ENCODE measurements at places on chromosomes 5 and 9.

DNA sequence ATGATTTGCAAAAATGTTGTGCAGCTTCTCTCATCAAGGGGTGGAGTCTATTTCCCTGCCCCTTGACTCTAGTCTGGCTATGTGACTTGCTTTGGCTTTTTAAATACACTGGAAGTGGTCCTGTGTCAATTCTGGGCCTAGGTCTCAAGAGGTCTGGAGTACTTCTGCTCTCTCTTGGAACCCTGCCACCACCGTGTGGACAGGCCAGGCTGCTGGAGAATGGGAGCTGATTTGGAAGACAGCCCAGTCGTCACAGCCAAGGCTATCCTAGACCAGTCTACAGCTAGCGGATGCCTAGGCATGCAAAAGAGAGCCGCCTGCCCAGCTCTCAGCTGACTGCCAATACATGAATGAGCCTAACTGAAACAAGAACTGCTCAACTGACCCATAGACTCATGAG lies 56.7 kb upstream of the CLINT1 start:
- no peak for DNase-seq

DNA sequence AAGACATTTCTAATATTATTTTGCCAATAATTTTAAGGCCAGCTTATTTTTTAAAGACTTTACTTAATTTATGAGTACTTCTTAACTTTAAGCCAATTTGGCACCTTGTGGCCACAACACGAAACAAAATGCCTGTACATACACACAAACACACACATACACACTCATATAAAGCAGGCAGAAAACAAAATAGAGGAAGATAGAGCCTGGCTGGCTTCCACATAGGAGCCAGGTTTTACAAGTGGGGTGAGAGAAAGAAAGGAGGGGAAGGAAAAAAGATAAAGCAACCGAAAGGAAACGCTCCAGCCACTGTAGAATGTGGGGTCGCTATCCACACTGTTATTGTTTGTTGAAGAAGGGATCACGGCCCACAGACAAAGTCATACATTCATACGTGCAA lies 10.4 kb downstream of the GMCL2 start:
- no peak for DNase-seq

- no peak for DNase-seq
Measured at GRCh38 chr5:111472579-111472978, 39.8 kb downstream of the STARD4 start.

DNA sequence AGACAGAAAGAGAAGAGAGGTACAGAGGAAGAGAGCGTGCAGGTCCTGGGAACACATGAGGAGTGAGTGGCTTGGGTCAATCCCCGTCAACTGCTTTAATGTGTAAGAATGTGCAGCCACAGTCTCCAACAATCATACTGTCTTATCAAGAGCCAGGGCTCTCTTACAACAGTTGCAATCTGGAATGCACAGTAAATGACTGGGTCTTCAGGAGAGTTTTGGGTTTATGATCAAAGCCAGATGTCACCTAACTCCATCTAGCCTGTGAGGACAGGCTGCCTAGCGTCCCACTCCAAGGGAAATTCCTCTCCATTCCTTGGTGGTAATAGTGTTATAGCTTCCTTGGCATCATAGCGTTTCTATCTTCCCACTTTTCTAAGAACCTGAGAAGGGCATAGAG lies 75.0 kb upstream of the TRIO start:
- DNase-seq, result no peak

GRCh38 chr9:137272241-137273094 lies 5.1 kb upstream of the TOR4A start:
- DNase-seq, result no peak

GRCh38 chr9:120893611-120894307 lies 16.8 kb upstream of the PHF19 start:
- no peak for DNase-seq

DNA sequence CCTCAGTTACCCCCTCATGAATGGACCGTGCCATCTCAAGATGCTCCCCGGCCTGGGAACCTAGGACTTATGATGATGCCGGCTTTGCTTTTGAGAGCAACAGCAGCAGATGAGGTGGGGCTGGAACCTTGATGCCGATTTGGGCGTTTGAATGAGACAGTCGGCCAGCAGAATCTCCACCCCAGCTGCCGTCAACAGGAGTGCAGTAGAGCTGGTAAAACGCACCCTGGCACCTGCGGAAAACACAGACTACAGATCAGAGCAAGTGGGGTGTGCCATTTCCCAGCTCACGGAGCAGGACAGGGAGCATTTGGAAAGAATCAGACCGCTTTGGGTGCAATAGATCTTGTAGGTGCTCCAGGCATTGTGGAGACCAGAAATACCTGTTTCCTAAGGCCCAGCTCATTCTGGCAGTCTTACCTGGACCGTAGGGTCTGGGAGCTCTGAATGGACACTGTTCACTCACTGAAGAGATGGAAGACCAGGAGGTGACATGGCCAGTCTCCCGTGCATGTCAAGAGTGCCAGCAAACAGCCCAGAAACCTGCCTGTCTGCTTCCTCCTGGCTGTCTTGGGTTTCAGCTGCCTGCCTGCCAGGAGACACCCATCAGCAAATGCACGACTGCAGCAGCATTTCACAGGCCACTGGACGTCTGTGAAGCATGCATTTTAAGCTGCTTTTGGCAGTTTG lies 317.7 kb upstream of the IRX4 start:
- DNase-seq, result no peak

DNA sequence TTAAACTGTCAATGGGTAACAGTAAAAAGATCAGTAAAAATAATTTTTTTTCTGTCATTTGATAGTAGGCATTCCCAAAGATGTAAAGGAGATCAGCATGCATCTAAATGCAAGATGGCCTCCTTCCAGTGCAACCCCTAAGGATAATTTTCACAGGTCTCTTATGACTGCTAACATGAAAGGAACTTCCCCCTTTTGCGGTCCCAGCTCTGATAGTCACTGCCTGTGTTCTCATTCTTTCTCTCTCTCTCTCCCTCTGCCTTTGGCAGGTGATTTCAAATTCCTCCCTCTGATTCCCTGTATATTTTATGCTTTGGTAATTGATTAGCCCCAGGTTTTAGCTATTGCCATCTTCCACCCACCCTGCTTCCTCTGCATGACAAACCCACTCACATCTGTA lies 8.9 kb downstream of the SPINK14 start:
- no peak for DNase-seq

DNA sequence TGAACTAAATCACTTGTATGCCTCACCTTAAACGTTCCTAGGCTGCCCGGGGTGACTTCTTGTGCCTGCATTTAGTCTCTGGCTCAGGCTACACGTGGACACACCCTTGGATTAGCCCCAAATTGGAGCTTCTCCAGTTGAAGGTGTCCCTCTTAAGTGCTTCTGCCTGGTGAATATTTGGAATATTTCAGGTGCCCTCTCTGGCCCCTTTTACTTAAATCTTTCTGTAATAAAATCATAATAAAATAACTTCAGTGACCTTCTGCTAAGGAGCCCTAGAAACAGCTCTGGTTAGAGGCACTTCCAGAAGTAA lies 74.3 kb upstream of the KLF9 start:
- no peak for DNase-seq

DNA sequence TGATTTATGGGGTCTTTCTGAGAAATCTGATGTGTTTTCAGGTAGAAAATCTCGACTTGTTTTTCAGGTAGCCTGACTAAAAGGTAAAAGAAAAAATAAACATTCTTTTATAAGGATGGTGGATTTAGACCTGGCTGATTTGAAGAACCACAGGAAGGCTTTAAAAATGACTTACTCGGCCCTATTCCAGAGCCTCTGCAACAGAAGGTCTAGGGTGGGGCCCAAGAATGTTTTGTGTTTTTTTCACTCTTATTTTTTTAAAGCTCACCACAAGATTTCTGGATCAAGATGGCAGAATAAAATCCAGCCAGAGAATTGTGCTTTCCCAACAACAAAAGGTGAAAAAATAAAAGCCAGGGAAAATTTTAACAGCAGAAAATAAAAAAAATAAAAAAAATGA lies 59.1 kb downstream of the FNBP1 start:
- DNase-seq, result no peak

- no peak for DNase-seq
Measured at GRCh38 chr9:136974817-136975535, 2.3 kb upstream of the PTGDS start.

- no peak for DNase-seq
Measured at GRCh38 chr5:89724379-89725095, 685.0 kb downstream of the CETN3 start.

GRCh38 chr9:128335161-128335560 lies 5.2 kb upstream of the SLC27A4 start:
- DNase-seq, result no peak

DNA sequence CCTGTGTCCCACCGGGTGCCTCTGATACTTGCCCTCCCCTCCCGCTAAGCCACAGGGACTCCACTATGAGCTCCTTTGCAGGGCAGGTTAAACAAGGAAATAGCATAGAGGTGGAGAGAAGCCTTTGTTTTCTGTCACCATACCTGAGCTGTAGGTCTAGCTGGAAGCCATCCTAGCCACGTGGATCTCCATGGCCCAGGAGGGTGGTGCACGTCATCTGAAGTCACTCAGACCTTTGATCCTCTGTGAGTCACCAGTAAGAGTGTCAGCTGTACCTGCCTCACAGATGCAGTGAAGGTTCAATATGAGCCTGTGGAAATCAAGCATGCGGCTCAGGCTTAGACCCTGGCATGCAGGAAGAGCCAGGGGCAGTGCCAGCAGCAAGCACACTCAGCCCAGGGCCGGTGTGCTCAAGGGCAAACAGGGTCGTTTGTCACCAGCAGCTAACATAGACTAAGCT lies 55.1 kb downstream of the ASS1 start:
- no peak for DNase-seq
